Daoy (cell line): ENCODE measurements at places on chromosomes 1 and 21. TPM values are rescaled to one million over a fixed set of nuclear protein-coding genes. Genes with fewer than 3 reads are reported as not detected.

GRCh38 chr1:231029841-231030240 is 10.2 kb downstream of the FAM89A start:
- no peak for DNase-seq

WDR64 gene
- total RNA-seq, result not detected in 2 replicates

RGSL1 gene
- not detected in 2 replicates for total RNA-seq

DNA sequence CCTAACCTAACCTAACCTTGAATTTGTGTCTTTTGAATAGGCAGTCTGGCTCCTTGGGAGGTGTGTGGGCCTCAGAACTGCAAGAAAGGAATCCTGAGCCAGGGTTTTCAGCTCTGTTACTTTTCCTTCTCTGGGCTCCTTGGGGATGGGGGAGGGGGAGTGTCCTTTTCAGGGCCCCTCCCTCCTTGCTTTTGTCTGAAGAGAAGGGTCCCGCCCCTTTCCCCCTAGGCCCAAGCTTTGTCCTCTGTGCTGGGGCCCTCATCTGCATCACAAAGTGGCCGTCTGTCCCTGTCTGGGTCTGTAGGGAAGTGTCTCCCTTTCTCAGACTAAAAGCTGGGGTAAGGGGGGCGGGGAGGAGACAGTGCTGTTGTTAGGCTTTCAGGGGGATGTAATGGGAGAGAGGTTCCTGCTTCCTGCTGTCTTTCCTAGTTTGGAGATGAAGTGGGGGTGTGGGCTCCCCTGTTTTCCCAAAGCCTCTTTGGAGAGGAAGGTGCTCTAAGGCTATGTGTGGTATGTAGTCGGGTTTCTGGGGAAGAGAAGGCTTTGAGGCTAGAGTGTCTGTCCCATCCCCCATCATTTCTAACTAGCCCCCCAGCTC is 3.1 kb downstream of the AGO1 start:
- peak; percentile 9 for DNase-seq

NEK2 gene
- total RNA-seq, result 97.8 and 151 TPM in 2 replicates

DNA sequence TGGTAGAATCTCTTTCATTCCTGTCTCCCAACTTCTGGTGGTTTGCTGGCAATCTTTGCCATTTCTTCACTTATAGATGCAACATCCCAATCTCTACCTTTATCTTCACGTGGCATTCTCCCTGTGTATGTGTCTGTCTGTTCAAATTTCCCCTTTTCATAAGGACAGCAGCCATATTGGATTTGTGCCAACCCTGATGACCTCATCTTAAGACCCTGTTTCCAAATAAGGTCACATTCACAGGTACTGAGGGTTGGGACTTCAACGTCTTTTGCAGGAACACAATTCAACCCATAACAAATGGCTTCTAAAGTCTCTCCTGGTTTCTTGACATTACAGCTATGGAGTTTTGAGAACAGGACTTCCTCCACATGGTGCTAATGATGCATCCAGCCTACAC is 84.5 kb upstream of the OLIG2 start:
- no peak for DNase-seq

PAFAH2 gene
- 7.7 and 9.0 TPM in 2 replicates for total RNA-seq

GPR37L1 gene
- under 0.01 and 0.06 TPM in 2 replicates for total RNA-seq

ZZZ3 gene
- total RNA-seq, result 88.0 and 118 TPM in 2 replicates

- DNase-seq, result no peak
Measured at GRCh38 chr1:223724376-223724775, 12.0 kb downstream of the CAPN2 start.

RIIAD1 gene
- not detected in 2 replicates for total RNA-seq

SASS6 gene
- total RNA-seq, result 27.5 TPM in 2 replicates

CD101 gene
- 9.3 and 11.0 TPM in 2 replicates for total RNA-seq

- no peak for DNase-seq
Measured at GRCh38 chr1:47638713-47639112, 200.9 kb downstream of the FOXD2 start.

DNA sequence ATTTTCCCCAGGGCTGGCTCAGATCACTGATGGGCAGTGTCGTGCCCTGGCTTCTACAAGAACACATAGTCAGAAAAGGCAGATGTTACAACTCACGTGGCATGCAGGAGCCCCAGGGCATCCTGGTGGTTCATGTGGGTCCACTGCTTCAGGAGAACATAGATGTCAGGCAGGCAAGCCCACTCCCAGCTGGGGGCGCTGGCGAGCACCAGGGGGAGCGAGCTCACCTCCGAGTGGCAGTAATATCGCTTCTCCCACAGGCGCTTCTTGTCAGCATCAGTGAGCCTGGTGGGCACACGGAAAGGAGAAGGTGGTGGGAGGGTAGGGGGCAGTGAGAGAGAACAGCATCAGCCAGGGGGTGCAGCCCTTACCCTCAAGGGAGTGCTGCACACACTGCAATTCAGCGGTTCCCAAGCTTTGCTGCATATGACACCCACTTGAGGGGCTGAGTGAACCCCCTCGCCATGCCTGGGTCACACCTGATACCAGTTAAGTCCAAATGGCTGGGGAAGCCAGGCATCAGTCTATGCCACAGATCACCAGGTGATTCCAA is 34.3 kb upstream of the PPP1R15B start:
- peak; percentile 64 for DNase-seq

OTUD7B gene
- total RNA-seq, result 12.8 and 13.0 TPM in 2 replicates

DNA sequence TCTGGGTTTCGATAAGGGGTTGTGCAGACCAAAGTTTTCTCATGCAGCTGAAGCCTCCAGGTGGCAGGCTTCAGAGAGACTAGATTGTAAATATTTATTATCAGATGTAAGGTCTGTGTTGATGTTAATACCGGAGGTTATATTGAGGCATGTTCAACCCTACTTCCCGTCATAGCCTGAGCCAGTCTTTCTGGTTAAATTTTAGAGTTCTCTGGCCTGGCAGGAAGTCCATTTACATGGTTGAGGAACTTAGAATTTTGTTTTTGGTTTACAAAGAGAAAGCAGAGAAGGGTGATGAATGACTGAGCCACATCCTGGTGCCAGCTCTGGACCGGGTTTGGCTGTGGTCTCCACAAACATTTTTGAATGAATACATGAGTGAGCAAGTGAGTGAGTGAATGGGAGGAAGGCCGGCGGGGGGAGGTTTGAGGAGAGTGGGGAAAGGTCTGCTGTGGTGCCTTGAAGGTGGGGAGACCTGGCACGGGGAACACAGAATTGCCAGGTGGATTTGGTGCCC is 218.5 kb downstream of the DISC1 start:
- DNase-seq, result peak; percentile 27

- DNase-seq, result peak; percentile 7
Measured at GRCh38 chr1:187310038-187310631, 481.4 kb downstream of the PLA2G4A start.

DNA sequence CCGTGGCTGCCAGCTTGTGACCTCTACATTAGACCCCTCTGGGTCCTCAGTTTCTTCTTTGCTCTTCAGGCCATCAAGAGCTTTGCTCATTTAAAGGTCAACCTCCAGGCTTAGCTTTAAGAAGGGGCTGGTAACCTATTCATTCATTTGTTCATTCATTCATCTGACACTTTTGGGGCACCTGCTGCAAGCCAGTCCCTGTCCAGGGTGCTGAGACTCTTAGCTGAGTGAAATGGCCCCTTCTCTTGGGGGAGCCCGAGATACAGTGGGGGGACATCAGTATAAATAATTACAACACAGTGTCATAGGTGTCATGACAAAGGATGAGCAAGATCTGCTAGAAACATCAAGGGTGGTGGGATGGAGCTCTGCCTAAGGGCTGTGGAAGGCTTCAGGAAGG is 10.5 kb upstream of the TTC4 start:
- no peak for DNase-seq

DNA sequence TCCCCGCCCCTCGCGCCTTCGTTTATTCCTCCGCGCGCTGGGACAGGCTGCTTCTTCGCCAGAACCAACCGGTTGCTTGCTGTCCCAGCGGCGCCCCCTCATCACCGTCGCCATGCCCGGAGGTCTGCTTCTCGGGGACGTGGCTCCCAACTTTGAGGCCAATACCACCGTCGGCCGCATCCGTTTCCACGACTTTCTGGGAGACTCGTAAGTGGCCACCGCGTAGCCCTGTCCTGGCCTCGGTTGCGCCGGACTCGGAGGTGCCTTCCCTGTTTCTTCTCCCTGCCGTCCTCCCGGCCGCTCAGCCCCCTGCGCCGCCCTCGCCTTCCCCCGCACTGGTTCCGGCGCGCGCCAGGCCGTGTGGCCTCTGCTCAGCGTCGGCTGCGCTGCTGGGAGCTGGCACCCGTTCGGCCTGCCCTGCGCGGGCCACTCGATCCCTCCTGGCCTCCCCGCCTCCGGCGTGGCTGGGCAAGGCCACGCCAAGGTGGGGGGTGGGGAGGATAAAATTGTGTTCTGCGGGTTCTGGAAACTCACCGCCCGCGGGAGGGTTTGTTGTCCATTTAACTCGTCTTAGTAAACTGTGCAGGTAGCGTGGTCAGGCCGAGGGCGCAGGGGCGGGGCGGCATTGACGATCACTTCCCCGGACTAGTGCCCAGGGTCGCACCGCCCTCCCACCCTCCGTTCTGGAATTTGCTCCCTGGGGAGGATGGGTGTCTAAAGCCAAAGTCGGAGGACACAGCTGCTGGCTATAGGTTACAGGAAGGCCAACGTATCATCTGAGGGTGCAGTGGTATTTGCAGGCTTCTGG is at the start of gene PRDX6:
PRDX6 (plus strand) TSS at position 50 of the 808 bp plus-strand sequence; CDS start at position 113, 63 bp downstream.
- no peak for DNase-seq

- no peak for DNase-seq
Measured at GRCh38 chr1:218926631-218927030, 247.0 kb upstream of the LYPLAL1 start.

GRCh38 chr1:212638492-212639151 is 30.1 kb downstream of the ATF3 start:
- DNase-seq, result no peak

DNA sequence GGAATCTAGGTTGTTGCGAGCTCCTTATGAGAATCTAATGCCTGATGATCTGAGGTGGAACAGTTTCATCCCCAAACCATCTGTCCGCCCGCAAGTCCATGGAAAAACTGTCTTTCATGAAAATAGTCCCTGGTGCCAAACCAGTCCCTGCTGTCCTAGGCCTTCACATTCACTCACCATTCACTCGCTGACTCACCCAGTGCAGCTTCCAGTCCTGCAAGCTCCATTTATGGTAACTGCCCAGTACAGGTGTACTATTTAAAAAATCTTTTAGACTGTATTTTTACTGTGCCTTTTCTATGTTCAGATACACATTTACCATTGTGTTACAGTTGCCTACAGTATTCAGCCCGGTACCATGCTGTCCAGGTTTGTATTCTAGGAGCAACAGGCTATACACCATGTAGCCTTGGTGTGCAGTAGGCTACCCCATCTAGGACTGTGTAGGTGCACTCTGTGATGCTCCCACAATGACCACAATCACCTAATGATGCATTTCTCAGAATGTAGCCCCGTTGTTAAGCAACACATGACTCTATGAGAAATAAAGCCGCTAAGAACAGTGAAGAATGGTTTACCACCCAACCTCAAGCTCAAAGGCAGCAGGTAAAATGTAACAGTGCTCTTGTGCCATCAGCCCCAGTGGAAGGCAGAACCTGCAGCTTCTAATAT is 2.4 kb downstream of the ECHDC2 start:
- DNase-seq, result no peak

GRCh38 chr1:41626146-41626545 is 141.7 kb upstream of the EDN2 start:
- DNase-seq, result peak; percentile 85

- DNase-seq, result peak; percentile 86
Measured at GRCh38 chr1:8078176-8078671, 52.1 kb upstream of the ERRFI1 start.

DNA sequence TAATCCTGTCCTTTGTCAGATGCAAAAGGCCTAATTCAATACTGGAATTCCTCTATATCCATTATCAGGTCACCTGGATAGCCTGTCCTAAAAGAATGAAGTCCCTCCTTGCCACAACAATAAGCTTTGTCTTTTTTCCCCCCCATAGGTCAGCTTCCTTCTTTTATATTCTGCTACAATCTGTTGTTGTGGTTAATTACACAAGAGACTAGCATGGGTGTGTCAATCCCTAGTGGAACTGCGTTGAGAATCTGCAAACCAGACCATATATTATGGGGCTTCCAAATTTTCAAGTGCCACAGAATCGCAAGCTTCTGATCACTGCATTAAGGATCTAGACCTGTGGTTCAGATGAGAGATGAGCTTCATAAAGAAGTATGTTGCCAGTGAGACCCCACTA is 349.6 kb downstream of the SMYD3 start:
- DNase-seq, result no peak

- no peak for DNase-seq
Measured at GRCh38 chr1:9628541-9629444, 22.7 kb upstream of the PIK3CD start.

- no peak for DNase-seq
Measured at GRCh38 chr21:36535618-36536241, 55.8 kb upstream of the CLDN14 start.

- DNase-seq, result peak; percentile 46
Measured at GRCh38 chr1:115717541-115717940, 51.0 kb downstream of the CASQ2 start.

GRCh38 chr1:200436436-200436835 is 26.6 kb upstream of the ZNF281 start:
- DNase-seq, result no peak

DNA sequence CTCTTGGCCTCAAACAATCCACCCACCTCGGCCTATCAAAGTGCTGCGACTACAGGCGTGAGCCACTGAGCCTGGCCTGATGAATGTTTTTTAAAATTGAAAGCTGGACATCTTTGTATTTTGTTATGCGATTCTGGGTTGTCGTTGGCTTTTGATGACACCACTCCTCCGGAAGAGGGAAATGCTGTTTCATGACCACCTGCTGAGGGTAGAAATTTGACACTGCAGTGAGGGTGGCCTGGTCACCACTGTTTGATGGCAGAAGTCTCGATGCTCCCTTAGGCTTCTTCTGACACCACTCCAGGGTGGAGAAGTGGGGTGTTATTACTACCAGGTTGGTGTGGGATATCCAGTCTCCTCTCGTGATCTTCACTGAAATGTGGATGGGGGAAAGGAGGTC is 357.2 kb downstream of the RGS7 start:
- peak; percentile 28 for DNase-seq

DNA sequence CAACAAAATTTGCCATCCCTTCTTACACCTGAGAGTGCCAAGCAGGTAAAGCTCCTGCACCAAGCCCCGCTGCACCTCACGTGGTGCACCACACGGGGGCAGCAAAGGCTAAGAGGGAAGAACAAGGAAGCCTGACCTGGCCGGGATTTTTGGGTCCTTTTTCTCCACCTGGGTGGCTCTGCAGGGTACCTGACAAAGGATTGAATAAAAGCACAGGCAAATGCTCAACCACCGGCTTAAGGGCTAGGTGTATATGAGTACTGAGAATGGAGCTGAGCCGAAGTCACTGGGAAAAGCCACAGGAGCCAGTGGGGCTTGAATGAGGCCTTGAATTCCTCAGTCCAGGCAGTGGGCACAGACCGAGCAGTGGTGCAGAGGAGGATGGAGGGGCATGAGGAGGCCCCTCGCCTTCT is 36.4 kb downstream of the ZNF697 start:
- peak; percentile 77 for DNase-seq

- no peak for DNase-seq
Measured at GRCh38 chr1:166490437-166490991, 323.7 kb upstream of the FAM78B start.
